ENCODE measurements at places on chromosomes 4 and X. TPM values are rescaled to one million over a fixed set of nuclear protein-coding genes. Genes with fewer than 3 reads are reported as not detected.

The DCAF4L1 gene
- 0.37 TPM for total RNA-seq

DNA sequence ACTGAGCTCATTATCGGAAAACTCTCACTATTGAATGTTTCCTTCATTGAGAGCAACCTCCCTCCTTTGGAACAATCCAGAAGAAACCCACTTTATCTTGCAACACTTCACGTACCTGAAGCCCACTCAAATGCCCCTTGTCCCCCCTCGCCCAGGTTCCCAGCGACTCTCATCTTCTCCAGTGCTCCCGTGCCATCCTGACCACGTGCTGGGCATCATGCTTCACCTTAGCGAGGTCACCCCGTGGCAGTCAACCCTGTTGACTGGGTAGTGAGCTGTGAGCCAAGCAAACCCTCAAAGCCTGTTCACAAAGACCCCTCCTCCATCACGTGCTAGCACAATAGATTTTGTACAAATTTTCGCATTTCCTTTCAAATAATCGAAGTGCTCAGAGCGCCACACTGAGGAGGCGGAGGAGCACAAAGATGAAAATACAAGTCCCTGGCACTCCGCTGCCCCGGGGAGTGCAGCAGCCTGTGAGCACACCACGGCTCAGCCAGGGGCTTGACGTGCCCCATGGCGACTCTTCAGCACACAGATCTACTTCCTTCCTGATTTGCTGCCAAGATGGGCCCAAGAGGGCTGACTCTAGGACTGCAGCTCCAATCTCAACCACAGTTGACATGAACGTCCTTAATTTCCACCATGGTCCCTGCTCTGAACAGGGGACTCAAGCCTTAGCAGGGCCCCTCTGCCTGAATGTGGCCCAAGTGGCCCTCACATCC, 15.6 kb downstream of the PDZD4 start:
- no peak for DNase-seq

DNA sequence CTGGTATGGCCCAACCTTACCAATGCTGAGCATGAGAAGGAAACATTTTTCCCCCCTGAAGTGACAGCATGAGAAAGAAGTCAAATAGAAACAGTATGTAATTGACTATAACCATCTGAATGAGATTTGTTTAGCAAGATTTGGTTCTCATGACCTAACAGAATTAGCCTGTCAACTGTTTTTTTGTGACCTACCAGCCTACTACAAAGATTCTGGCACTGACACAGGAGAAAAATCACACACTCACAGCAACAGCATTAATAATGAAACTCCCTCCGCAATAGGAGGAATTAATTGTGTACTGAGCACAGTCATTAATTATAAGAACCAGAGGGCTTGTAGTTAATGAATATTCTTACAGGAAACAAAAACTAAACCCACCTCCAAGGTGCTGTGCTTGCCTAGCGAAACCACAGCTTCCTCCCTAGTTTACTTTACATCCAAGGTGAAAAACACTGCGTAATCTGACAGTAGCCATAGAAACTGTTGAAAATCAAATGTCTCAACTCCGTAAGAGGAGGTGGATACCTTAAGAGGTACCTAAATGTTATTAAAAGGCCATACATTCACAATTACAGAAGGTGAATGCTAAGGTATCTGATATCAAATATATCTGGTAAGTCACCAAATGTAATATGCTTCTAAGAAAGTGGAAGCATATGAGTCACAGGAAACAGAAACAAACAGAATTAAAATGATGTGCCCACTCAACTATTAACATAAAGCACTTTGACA, 34.9 kb downstream of the MMRN1 start:
- no peak for DNase-seq

GRCh38 chr4:149176039-149176438, 639.6 kb downstream of the IQCM start:
- DNase-seq, result no peak

DNA sequence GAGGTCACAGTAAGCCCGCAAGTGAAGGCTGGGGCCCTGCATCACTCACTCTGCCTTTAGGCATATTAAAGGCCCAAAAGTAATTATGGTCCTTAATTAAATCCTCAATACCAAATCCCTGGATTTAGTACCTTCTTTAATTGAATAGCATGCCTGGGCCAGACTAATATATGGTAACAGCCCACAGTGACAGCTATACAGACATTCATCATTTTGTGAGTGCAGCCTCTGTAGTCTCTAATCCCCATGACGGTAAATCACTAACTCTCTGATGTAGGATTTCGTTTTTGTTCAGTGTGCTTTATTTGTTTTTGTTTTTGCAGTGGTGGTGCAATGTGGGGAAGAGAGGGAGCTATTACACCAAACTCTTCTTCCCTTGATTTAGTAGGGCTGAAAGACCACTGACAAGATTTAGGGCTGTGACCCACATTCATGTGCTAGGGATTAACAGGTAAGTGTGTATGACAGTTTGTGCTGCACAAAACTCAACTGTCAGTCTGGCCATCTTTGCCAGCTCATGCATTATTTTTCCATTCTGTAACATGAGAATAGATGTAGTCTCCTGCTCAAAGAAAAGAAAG, 60.6 kb upstream of the SLC39A8 start:
- no peak for DNase-seq

The XAGE2 gene
- not detected for total RNA-seq

- DNase-seq, result no peak
These were observed 7.2 kb downstream of the PHOX2B start for GRCh38 chr4:41741354-41741753.

Data from MG63 (cell line).